ENCODE measurements at places on chromosomes 11 and 22.

GRCh38 chr22:47144076-47144765 is 381.8 kb downstream of the TBC1D22A start:
- DNase-seq, result no peak

- DNase-seq, result peak; percentile 85
These were observed 737 bp upstream of the STIP1 start for GRCh38 chr11:64185175-64185692.

DNA sequence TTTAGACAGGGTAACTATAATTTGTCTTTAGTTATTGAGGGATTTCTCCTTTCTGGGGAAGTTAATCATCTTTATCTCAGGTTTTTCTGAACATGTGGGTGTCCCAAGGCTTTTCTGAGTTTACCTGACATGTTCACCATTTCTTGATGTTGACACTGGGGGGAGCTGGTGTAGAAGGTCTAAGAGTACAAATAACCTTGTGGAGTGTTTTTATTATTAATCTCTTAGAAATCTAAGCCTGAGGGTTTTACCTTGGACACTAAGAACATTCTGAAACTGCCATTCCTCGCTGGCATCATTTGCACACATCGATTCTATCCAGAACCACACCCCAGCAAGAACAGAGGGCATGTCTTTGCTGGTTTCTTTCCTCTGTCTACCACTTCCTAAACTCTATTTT is 15.6 kb upstream of the C11orf91 start:
- no peak for DNase-seq

GRCh38 chr11:113238721-113239120 is 75.7 kb upstream of the TTC12 start:
- no peak for DNase-seq

DNA sequence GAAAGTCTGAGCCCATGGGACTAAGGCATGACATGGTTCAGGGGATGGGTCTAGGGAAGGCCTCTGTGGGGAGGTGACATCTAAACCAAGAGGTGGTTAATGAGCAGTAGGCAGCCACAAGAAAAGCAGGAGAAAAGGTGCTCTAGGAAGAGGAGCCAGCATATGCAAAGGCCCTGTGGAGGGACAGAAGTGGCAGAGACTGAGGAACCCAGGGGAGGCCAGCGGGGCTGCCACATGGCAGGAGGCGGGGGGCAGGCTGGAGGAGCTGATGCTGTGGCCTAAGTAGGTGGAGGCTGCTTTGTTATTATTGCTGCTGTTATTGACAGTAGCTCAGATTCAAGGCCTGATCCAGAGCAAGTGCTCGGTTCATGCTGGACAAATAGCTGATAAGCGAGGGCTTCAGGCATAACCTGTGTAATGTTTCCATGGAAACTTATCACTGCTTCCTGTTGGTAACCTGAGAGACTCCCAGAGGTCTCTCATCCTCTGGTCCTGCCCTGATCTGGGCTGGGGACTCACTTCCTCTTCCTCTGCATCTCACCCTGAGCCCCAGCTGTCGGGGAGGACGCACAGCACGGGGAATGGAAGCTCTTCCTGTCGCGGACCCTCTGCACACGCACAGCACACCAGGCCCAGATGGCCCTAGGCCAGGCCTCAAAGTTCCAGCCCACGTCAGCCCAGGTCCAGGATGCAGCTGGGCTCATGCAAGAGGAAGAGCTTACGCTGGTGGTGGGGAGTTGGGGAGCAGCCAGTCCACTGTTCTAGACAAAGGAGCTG is 75.2 kb upstream of the TP53I11 start:
- DNase-seq, result no peak

- DNase-seq, result no peak
These were observed 29.2 kb upstream of the PPARA start for GRCh38 chr22:46121079-46121478.

- DNase-seq, result no peak
These were observed 111.4 kb downstream of the SPON1 start for GRCh38 chr11:14073849-14074476.

DNA sequence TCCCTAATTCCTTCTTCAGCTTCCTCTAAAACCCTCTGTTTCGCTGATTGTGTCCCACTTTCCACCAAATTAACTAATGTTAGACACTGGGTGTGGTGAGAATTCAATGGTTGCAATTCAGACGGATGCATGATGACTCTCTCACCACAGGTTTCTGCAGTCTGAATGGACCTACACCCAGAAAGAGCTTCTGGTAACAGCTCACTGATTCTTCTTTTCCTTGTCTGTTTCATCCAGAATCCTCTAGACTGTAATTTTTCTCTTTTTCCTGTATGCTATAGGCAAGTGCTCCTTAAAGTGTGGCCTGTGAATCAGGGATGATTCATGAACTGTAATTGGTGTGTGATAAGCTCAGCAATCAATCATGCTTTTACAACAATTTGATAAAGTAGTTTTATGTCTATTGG is 18.1 kb downstream of the MMP10 start:
- DNase-seq, result no peak

DNA sequence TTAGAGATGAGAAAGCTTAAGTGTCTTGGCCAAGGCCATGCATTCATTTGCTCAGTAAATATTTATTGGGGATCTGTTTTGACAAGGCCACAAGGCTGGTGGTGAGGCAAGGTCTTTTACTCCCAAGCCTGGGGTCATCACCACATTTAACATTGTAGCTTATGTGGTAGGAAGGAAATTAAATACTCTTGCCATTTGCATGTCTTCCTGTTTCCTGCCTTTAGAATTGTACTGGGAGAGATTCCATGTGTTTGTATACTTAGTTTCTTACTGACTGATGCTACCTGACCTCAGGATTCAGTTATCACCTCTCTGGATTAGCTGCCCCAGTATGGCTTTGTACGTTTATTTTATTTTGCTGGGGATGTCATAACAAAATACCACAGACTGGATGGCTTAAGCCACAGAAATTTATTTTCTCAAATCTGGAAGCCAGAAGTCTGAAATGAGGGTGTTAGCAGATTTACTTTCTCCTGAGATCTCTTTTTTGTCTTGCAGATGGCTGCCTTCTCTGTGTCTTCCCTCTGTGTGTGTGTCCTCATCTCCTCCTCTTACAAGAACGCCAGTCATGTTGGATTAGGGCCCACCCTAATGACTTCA is 44.8 kb downstream of the SPECC1L start:
- DNase-seq, result no peak

- DNase-seq, result no peak
These were observed 118.3 kb downstream of the VPREB1 start for GRCh38 chr22:22362936-22363335.

DNA sequence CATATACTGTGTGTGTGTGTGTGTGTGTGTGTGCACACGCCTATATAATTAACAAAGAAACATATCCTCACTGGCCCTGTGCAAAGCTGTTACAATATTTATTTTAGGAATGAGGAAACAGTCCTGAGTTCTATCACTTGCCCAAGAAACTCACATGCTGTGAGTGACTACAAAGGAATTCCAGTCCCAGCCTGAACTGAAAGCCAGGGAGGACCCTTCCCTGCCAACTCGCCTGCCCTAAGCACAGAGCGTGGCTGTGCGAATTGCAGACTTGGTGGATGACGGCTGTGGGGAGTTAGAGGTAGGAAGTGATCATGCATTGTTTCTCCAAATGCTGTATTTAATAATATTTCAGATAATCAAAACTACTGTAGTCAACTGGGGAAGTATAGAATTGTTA is 26.4 kb upstream of the CD5 start:
- no peak for DNase-seq

DNA sequence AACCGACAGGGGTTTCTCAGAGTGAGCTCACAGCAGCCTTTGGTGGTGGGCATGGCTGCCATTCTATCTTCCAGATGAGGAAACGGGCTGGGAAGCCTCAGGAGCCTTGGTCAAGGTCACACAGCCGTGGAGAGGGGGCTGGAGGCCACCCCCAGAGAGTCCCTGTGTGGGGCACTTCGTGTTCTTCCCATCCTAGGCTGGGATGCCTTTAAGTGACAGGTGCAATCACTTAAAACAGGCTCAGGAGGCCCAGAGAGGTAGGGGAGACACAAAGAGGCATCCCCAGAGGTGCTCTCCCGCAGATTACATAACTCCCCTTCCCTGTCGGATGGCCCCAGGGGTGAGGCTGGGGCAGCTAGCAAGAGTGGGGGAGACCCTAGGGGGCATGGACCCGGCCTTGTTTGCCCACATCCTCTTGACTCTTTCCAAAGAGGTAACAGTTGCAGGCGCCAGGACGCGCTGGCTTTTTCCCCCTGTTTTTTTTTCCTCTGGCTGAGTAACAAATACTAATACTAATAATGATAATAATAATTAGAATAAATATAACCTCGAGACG is 17.5 kb upstream of the SHISAL1 start:
- no peak for DNase-seq

- DNase-seq, result no peak
These were observed 80.8 kb downstream of the PIWIL4 start for GRCh38 chr11:94647926-94648325.

DNA sequence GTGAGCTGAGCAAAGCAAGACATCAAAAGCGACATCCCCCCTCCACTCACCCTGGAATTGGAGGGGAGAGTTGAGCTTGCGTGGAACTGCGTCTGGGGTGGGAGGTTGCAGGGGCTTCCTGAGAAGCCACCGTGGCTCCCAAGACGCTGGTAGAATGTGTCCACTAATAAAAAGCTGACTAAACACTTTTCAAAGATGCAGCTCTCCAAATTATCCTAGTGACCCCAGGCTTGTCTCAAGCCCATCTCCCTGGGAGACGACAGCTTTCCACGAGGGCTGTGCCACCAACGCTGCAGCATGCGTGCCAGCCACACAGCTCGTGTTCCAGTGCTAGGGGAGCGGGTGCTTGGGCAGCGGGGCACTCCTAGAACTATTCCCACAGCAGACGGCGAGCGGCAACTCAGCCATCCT is 6.3 kb upstream of the GAL start:
- DNase-seq, result no peak

DNA sequence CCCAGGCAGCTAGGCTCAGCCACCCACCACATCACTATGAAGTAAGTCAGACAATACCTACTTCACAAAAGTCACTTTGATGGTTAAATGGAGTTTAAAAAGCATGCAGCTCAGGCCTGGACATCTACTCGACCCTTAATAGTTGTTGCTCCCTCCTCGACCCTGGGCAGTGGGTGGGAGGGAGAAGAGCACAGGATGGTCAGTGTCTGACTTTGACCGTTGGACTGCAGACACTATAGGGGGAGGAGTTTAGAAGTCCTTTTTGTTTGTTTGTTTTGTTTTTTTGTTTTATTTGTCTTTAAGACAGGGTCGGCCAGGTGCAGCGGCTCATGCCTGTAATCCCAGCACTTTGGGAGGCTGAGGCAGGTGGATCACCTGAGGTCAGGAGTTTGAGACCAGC is 38.6 kb upstream of the XBP1 start:
- DNase-seq, result no peak

DNA sequence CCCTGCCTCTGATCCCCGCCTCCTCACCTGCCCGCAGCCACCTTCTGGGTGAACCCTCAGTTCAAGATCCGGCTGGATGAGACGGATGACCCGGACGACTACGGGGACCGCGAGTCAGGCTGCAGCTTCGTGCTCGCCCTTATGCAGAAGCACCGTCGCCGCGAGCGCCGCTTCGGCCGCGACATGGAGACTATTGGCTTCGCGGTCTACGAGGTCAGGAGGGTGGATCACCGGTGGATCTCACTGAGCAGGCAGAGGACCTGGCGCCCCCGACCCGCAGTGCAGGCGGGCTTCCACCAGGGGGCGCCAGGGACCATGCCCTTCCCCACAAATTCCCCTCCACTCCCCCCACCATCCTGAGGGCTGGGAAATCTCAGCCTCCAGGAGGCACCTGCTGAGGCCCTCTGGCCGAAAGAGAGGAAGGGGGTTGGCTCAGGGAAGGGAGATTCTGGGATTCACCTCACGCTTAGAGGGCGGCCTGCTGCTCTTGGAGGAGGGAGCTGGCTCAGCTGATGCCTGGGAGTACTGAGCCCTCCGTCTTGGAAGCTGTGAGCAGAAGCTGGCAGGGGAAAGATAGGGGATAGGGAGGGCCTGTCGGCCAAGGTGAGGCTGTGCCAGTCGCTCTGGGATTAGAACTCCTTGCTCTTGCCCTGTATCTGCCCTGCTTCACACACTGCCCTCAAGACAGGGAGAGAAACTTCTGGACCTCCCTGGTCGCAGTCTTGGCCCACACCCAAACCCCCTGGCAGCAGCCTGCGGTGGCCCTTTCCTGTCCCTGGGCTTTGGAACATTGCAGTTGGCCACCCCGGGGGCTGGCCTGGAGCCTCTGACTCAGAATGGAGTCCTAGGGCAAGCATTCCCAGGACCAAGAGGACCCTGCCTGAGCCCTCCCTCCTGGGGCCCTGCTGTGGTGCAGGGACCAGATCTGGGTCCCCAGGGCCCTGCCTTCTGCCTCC is 23.2 kb downstream of the CAPN1 start:
- no peak for DNase-seq

- DNase-seq, result no peak
These were observed 29.6 kb downstream of the ZBED4 start for GRCh38 chr22:49883294-49883640.

- DNase-seq, result no peak
These were observed 19.7 kb downstream of the ISX start for GRCh38 chr22:35085621-35086020.

DNA sequence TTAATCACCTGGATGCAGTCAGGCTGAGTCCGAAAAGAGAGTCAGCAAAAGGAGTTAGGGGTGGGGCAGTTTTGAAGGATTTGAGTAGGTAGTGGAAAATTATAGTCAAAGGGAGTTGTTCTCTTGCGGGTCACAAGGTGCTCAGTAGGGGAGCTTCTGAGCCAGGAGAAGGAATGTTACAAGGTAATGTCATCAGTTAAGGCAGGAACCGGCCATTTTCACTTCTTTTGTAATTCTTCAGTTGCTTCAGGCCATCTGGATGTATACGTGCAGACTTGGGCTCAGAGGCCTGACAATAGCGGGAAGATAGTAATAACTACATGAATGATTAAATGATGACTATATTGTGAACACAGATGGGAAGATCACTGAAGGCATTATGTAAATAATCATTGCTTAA is 6.2 kb downstream of the SC5D start:
- no peak for DNase-seq

DNA sequence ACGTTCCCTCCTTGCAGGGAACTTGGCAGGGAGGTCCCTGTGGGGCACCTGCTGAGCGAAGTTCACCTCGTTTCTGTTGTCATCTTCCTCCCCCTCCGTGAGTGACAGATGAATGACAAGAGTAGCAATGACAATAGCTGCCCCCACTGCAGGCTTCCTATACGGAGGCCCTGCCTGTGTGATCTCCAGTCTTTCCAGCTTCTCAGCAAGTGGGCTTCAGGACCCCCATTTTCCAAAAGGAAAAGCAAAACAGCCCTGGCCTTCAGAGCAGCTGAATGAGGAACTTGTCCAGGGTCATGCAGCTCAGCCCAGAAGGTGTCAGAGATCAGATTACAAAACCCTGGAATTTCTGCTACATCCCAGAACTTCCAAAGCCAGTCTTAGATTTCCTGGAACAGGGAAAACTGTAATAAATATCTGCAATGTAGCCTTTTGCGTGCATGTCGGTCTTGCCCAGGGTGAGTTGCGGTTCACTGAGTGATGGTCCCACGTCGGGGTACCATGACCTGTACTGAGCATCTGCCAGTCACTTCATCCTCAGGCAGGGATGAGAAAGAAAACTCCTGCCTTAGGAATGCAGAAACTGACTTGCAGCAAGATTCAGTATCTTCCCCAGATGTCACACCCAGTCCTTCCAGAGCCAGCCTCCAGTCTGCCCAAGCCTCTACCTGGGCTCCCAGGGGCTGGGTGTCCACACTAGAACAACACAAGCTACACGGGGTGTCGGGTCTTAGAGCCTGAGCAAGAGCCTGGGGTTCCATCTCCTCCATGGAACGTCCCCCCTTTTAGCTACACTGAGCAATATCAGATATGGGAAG is 1457.0 kb downstream of the BRD1 start:
- DNase-seq, result no peak

- no peak for DNase-seq
These were observed 1.7 kb upstream of the OR52K1 start for GRCh38 chr11:4480577-4481239.

Data from RWPE2 (cell line).